ENCODE measurements at places on chromosomes 6 and 20.

DNA sequence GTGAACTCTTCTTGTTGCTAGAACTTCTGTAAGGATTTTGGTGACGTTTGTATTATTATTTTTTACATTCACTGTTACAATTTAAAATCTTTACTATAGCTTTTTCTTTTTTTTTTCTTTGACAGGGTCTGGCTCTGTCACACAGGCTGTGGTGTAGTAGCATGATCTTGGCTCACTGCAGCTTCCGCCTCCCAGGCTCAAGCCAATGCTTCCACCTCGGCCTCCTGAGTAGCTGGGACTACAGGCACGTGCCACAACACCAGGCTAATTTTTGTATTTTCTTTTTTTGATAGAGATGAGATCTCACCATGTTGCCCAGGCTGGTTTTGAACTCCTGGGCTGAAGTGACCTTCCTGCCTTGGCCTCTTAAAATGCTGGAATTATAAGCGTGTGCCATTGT is 21.2 kb downstream of the HECA start:
- no peak for DNase-seq

GRCh38 chr6:56671651-56672461 is 29.2 kb upstream of the DST start:
- DNase-seq = peak; percentile 67

- DNase-seq = no peak
These were observed 22.8 kb upstream of the PNRC1 start for GRCh38 chr6:89057759-89058158.

GRCh38 chr6:4069199-4069598 is 9.7 kb downstream of the FAM217A start:
- no peak for DNase-seq

DNA sequence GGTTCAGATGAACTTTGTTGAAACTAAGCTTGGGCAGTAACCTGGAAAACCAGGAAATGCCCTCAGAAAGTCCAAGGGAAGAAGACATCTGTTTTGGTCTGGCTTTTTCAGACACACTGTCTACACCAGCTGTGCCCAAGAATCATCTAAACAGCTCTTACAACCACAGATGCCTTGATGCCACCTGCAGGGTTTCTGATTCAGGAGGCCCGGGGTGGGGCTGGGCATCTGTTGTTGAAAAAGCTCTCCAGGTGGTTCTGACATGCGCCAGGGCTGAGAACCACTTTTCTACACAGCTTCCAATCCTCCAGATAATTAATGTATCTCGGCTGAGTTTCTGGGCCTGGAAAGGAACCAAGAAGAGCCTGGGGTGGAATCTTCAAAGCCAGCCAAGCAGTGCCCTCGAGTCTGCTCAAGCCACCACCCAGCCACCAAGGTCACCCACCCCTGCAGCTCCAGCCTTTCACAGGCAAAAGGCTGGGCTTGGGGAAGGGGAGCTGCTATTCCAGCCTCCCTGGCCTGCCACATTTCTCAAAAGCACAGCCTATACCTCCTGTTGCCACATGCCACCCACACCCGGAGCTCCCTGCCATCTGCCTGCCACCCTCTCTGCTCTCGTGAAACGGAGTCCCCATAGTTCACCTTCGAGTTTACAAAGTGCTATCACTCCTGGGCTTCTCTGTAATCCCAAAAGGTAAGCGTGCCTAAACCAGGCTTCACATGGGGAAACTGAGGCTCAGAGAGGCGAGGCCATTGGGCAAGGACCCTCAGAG is 9.4 kb downstream of the MDGA1 start:
- peak; percentile 36 for DNase-seq

- no peak for DNase-seq
These were observed 87.8 kb downstream of the GINS1 start for GRCh38 chr20:25495189-25495824.

- DNase-seq = no peak
These were observed 7.0 kb downstream of the IL22RA2 start for GRCh38 chr6:137166247-137167098.

- DNase-seq = no peak
These were observed 41.4 kb downstream of the MAP3K7 start for GRCh38 chr6:90545448-90545847.

Measured in head of caudate nucleus (tissue), 42 donors.